Muscle of leg (tissue), 16 donors: ENCODE measurements at places on chromosomes 7 and 10.
A peak's percentile ranks its signal among the peaks of the same experiment; 100 is the strongest.

- no peak for DNase-seq
Observed at GRCh38 chr10:78772486-78772885, 296.3 kb upstream of the ZMIZ1 start.

GRCh38 chr10:126384269-126384873 is 3.9 kb downstream of the ADAM12 start:
- DNase-seq = no peak

GRCh38 chr10:117217196-117217761 is 20.0 kb downstream of the KCNK18 start:
- peak; percentile 29 for DNase-seq

DNA sequence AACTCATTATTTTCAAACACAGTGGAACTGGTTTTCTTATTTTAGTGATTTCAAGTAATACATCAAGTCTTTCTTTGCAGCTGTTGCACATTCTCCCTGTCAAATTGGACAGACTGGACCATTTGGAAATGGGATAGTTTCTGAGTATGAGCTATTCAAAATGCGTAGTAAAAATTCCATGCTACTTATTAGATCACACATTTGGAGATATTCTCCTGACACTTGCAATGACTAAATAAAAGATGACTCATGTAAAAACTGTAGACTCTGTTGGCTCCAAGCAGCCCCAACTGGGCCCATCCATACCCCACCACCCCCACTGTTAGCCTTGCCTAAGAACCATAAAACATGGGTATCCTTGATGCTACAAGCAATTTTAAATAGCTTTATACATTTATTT is 25.9 kb upstream of the BICC1 start:
- peak; percentile 49 for DNase-seq

GRCh38 chr10:77581738-77582137 is 55.9 kb downstream of the KCNMA1 start:
- DNase-seq = no peak

DNA sequence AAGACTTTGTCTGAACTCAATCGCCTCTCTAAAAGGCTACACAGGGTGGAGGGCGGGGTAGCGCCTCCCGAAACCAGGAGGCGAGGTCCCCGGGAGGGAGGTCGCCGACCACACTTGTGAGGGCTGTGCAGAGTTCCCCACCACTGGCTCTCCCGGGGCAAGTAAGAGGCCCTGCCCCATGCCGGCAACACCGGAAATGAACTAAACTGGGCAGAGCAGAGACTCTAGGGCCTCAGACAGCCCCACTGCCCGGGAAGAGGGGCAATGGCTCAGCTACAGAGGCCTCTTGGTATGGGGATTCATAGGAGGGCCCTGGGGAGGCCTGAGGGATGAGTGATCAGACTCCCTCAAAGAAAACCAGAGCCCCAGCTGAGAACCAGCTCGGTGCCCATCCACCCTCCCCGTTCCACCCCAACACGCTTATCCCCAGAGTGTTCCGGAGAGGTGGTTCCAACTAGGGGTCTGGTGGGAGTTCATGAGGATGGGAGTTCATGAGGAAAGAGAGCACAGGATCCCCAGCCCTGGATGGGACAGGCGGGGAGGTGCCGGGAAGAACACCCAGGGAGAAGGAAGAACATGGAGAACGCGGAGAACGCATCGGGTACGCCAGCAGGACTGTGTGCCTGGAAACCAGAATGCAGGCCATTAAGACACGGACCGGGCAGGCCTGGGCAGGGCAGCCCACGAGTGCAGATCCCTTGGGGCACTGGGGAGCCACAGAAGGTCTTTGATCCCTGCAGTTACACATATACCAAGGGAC is 89.4 kb upstream of the MYL10 start:
- no peak for DNase-seq

GRCh38 chr10:56596257-56596656 is 235.2 kb upstream of the ZWINT start:
- DNase-seq = no peak

- DNase-seq = peak; percentile 69
Observed at GRCh38 chr10:78211561-78212051, 177.9 kb downstream of the RPS24 start.

DNA sequence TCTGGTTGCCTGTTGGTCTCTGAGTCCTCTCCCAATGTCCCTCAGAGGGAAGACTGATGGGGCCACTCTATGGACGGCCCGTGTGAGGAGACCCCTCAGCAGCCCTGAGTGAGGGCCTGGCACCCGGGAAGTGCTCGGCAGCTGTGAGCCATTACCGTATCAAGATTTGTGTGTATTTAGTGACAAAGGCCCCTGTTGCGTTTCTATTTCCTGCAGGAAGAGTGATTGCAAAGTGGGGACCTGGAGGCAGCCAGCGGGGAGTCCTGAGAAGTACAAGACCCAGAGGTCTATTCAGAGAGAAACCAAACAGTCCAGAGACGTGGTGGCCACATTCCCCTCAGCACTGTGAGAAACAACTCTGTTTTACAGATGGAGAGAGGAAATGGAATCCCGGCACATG is 51.1 kb upstream of the CHST15 start:
- DNase-seq = no peak

DNA sequence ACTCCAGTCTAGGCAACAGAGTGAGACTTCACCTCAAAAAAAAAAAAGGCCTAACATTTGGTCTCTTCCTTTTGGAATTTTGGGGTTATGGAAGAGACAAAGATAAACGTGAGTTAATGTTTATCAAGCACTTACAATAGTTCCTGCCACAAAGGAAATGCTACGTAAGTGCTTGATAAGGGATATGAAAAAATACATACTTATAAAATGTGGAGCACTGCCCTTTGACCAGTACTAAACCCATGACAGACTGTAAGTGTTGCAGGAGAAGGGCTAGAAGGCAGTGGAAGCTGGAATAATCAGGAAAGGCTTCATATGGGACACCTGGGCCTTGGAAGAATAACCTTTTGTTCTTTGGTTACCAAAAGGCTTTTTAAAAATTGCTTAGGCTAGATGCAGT is 25.5 kb downstream of the TMEM248 start:
- DNase-seq = no peak

- no peak for DNase-seq
Observed at GRCh38 chr10:81866753-81867152, 8.2 kb upstream of the NRG3 start.

DNA sequence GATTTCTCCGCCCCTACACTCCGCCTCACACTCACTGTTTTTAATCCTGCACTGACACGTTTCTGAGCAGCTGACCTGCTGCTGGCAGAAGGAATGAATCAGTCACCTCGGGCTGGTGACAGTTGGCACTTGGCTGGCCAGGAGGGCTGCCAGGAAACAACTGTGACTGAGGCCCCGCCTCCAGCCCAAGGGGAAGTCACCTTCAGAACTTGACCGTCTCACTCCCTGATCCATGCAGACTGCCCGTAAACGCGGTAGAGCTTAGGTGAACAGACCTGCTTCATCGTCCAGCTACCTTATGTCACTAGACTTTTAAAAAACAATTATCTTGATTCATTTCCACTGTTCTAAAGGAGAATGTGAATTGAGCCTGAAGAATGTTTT is 107.5 kb downstream of the DOCK1 start:
- peak; percentile 70 for DNase-seq

GRCh38 chr7:86958380-86958779 is 101.1 kb downstream of the ELAPOR2 start:
- DNase-seq = no peak

GRCh38 chr10:110017052-110017451 is 9.3 kb downstream of the ADD3 start:
- DNase-seq = no peak
